ENCODE measurements at places on chromosomes 7 and 10.

GRCh38 chr7:100538348-100538653 lies 702 bp upstream of the AGFG2 start:
- no peak for DNase-seq

GRCh38 chr7:152661479-152661878 lies 14.5 kb downstream of the XRCC2 start:
- no peak for DNase-seq

- no peak for DNase-seq
These were observed 208.0 kb upstream of the C7orf33 start for GRCh38 chr7:148382596-148382995.

- DNase-seq = no peak
These were observed 258.7 kb upstream of the SLC26A5 start for GRCh38 chr7:103704701-103705100.

GRCh38 chr7:80440883-80441282 lies 71.0 kb downstream of the GNAT3 start:
- DNase-seq = no peak
